Effector memory CD4-positive, alpha-beta T cell (primary cell): ENCODE measurements at places on chromosomes 12 and 14.

GRCh38 chr12:27456618-27457017 is 10.1 kb downstream of the SMCO2 start:
- no peak for DNase-seq

DNA sequence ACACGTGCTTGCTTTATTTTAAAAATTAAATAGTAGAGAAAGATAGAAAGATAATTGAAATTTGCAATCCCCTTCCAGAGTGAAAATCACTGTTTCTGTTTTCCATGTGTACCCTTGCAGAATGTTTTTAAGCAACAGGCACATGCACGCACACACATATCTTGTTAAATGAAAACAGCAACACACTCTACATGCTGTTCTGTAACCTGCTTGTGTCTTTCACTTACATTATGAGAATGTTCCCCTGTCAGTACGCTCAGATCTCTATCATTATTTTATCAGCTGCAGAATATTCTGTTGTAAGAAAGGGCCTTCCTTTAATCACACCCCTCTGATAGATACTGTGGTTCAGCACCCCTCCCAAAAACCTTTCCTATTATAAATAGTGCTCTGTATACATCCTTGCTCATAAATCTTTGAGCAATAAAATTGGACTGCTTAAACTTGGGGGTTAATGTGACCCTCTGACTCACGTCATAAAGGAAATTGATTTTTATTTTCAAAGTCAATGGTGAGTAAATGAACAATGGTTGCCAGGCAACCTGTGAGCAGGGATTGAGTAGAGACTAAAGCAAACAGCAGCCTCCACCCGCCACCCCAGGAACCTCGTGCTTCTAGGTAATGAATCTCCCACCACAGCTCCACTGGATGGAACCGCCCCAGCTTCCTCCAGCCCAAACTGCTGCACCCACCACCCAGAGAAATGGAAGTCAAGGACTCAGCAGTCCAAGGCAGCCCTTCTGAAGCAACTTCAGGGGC is 31.9 kb upstream of the CHGA start:
- no peak for DNase-seq

DNA sequence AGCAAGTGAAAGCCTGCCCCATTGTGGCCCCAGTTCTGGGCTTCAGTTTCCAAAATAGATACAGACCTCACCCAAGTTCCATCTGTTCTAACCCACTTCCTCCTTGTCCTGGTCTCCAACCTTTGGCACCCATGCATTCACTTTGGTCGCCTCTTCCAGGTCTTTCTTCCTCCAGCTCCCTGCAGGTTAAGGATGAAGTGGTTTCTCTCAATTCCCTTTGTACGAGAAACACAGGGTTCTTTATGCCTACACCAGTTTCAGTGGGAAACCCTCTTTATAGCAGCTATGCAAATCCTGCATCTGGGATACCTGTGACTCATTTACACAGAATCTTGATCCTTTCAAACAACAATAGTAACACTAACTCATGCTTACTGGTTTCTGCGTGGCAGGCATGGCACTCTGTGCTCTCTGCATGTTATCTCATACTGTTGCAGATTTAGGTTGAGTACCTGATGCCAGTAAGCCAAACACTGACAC is 110.6 kb upstream of the AMIGO2 start:
- no peak for DNase-seq

- no peak for DNase-seq
Measured at GRCh38 chr12:115088995-115089841, 405.2 kb upstream of the TBX3 start.

DNA sequence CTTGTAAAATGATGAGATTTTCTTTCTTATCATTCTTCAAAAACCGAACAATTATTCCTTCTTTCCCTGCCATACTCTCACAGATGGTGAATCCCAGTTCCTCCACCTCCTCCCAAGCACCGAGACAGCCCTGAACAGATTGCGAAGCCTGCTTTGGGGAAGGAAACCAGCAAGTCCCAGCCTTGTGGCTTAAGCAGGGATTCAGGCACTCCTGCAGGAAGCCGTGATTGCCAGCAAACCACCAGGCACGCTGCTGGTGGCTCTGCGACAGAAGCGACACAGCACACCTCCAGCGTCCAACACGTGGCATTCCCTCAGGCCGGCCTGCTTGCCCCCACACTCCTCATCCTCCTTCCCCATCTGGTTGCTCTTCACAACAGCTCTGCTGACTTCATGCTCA is 237.7 kb downstream of the GXYLT1 start:
- no peak for DNase-seq

GRCh38 chr14:79076428-79076827 is 906.3 kb downstream of the NRXN3 start:
- DNase-seq = no peak

DNA sequence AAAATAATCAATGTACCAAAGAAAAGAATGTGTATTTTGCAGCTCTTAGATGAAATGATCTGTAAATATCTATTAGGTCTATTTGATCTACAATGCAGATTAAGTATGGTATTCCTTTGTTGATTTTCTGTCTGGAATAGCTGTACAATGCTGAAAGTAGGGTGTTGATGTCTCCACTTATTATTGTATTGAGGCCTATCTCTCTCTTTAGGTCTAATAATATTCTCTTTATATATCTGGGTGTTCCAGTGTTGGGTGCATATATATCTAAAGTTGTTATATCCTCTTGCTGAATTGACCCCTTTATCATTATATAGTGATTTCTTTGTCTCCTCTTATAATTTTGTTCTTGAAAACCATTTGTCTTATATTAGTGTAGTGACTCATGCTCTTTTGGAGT is 885.5 kb upstream of the FOXG1 start:
- DNase-seq = no peak

DNA sequence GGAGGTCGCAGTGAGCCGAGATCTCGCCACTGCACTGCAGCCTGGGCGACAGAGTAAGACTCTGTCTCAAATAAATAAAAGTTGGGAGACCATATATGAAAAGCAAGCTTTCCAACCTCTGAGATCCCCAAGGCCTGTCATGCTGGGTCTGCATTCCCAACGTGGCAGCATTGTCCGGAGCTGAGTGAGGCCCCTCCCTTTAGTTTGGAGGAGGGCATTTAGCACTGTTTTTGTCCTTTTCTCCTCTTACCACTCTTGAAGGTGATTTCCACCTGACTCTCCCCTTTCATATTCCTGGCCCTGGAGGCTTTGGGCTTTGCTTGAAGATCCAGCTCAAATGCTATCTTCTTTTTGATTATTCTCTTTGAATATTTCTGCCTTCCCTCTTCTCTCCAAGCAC is 3.2 kb downstream of the AACS start:
- no peak for DNase-seq

- DNase-seq = no peak
Measured at GRCh38 chr12:99658671-99659349, 11.3 kb downstream of the GARIN6 start.

- DNase-seq = no peak
Measured at GRCh38 chr14:69241577-69241976, 18.4 kb upstream of the GALNT16 start.

DNA sequence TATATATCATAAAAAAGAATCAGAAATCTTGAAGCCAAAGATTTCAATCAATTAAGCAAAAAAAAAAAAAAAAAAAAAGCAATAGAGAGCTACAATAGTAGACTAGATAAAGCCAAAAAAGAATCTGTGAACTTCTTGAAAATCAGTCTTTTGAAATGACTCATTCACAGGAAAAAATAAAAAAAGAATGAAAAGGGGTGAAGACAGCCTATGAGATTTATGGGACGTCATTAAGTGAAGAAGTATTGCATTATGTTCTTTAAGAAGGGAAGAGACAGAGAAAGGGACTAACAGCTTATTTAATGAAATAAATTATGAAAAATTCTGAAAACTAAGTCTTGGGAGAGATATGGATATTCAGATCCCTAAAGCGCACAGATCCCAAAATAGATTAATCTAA is 103.8 kb downstream of the ACSS3 start:
- DNase-seq = no peak

DNA sequence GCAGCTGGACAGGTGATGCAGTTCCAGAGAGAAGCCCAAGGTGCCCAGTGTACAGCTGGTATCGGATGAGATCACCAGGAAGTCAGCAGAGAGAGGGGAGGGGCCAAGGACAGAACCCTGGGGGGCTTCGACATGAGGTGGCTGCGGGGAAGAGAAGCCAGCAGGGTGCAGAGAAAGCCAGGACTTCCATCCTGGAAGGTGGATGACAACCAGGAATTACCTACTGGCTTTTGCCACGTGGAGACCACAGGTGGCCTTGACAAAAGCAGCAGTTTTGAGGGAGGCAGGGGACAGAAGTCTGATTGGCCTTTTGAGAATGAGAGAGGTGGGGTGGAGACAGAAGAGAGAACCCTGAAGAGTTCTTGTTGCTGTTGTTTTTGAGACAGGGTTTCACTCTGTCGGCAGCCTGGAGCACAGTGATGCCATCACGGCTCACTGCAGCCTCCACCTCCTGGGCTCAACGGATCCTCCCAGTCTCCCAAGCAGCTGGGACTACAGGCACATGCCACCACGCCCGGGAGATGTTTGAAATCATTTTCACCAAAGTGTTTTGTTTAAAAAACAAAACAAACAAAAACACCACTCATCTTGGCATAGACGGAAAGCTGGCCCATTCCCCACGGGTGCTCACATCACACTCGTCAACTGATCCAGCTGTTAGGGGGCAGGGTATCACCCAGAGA is 35.2 kb downstream of the CDC42BPB start:
- no peak for DNase-seq

DNA sequence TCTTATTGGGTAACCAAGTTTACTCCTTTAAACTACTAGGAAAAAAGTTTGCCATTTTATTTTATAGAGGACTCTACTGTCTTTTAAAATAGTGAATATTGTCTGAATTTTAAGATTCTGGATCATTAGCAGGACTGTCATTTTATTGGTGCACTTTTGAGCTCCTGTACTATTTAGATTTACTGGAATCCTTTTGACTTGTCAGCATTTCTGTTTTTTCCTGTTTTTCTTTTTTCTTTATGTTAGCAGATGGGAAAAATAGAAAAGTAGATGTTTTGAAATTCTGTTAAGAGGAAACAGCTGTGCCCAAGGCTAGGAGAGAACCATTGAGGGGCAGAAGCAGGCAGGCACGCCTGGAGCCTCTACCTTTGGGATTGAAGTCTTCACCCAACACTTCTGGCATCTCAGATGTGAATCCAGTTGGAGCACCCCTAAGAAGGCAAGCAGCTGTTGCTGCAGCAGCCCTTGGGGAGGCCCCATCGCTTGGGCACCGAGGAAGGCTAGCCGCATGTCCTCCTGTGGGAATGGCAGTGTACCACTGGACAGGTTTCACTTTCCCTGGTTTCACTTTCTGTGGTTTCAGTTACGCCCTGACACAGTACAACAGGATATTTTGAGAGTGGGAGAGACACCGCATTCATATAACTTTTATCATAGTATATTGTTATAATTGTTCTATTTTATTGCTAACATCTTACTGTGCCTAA is 11.5 kb downstream of the RIMKLB start:
- no peak for DNase-seq

DNA sequence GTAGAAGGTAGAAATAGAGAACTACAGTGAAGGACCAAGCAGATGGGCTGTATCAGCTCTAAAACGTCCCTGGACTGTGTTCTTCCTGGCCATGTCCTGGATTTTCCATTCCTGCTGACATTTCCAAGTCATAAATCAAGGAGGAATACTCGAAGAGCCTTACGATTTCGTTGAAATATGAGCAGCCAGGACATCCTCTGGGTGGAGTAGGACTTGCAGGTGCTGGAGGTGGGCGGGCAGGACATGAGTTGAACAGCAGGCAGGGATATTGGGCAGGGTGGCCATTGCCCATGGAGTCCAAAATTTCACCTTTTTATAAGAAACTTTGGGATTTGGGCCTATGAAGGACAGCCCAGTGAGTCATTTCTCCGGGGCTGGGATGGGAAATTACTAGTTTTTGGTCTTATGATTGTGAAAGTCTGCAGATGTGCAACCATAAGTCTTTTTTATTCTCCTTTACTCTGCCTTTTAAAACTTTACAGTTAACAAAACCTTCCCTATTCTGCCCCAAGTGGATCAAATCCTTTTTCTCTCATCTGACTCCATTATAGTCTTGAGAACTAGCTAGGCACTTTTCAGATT is 88.8 kb downstream of the TMX1 start:
- no peak for DNase-seq

DNA sequence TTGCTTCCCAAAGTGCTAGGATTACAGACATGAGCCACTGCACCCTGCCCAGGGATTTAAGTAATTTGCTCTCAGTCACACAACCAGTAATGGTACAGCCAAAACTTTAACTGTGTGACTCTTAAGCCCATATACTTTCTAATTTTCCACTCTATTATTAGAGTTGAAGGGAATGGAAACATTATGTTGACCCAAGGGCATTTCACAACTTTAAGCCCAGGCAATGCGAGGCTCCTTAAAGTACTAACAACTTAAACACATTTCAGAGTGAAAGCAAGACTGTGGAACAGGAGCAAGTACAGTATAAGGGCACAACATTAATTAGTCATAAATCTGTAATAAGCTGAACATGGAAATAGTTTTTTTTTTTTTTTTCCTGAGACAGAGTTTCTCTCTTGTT is 39.8 kb downstream of the BAZ1A start:
- no peak for DNase-seq

- DNase-seq = no peak
Measured at GRCh38 chr12:6377667-6377994, 2.3 kb upstream of the SCNN1A start.

- DNase-seq = no peak
Measured at GRCh38 chr12:53997204-53998109, 2.5 kb upstream of the HOXC9 start.

GRCh38 chr12:97639702-97640101 is 177.1 kb downstream of the RMST start:
- no peak for DNase-seq

- no peak for DNase-seq
Measured at GRCh38 chr14:71536927-71537772, 395.1 kb upstream of the RGS6 start.

DNA sequence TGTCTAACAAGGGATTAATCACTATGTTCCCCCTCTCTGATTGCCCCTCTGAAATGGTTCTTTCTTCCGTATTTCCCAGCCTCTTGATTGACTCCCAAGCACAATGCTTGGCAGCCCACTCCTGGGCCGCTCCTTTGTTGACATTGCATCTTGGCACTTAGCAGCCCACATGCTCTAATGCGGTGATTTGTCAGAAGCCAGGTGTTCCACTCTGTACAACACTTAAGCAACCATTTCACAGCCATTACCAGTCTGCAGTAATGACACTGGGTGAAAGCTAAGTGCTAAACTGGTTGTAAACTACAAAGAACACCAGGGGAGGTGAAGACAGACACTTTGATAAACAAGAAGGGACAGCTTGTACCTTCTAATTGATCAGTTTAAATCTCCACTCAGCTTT is 353.5 kb downstream of the TMEM132D start:
- DNase-seq = no peak
